ENCODE measurements at places on chromosomes 6 and 20.

GRCh38 chr6:147176795-147177194, 27.4 kb upstream of the STXBP5 start:
- no peak for DNase-seq

GRCh38 chr6:49964064-49964463, at the start of gene DEFB114:
TSS of gene DEFB114 (minus strand) at chr6:49964164. CDS start at chr6:49964105, 59 bp downstream.
- DNase-seq, result no peak

- DNase-seq, result no peak
These were observed 595 bp downstream of the FKBPL start for GRCh38 chr6:32129297-32130088.

DNA sequence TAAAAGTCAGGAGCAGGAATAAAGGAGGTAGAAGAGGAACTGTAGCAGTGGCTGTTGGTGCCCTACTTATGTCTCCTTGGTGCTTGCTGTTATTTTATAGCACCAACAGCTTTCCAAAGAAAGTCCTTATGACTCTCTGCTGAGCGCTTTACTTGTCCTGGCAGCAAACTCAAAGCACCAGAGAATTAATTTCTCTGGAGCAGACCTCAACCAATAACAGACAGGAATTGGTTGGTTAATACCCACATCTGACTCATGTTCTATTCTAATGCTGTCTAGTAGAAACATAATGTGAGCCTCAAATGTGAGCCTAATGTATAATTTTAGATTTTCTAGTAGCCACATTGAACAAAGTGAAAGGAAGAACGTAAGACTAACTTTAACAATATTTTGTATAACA, 685.9 kb downstream of the KIF16B start:
- no peak for DNase-seq

DNA sequence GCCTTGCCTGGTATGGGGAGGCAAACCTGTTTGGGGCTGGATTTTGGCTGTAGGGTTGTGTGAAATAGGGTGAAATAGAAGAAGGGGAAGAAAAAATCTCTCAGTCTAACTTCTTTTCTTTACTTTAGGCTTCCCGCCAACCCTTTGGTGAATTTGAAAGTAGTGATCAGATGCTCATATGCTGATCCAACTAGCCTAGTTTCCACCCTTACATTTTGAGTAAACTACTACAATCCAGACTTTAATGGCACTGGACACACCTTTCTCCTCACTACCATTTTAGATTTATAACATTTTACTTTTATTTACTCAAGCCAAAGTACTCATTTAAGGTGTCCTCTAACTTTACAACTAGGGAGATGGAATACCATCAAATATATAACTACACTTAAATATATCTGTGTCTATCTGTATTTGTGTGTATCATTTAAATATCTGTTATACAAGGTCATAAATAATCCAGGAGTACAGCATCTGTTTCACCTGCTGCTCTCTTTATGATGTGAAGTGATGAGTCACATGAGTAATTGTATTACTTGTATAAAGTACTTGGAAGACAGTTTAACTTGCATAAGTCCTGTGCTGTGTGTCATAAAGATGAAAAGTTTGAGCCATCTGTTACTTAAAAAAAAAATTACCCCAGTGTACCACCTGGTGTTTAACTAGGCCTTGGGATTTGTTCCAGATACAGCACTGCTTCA, 172.1 kb downstream of the CDKAL1 start:
- no peak for DNase-seq

DNA sequence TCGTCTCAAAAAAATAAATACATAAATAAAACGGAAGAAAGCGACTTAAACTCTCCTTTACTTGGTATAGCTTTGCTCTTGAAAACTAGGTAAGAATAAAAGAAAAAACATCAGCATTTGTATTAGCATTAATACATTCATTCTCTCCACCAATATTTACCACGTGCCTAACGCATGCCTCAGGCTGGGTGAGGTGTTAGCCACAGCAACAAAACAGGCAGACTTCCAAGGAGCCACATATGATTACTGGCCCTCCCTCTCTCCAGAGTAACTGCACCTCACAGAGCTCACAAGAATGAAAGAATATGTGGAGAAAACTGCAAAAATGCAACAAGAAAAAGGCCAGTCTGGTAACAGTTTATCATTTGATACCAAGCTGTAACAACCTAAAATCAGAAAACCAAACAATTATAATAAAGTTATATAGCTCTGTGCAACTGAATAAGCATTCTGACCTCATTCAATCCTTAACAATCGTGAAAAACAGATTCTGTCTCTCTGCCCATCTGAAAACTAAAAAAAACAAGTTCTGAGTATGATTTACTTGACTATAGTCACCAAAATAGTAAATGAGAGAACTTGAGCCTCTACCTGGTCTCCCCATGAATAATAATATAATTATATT, 5.2 kb downstream of the NAPB start:
- DNase-seq, result no peak

GRCh38 chr6:34553750-34554149, 2.4 kb downstream of the SPDEF start:
- no peak for DNase-seq

- no peak for DNase-seq
These were observed 34.3 kb upstream of the CD83 start for GRCh38 chr6:14083262-14083661.

DNA sequence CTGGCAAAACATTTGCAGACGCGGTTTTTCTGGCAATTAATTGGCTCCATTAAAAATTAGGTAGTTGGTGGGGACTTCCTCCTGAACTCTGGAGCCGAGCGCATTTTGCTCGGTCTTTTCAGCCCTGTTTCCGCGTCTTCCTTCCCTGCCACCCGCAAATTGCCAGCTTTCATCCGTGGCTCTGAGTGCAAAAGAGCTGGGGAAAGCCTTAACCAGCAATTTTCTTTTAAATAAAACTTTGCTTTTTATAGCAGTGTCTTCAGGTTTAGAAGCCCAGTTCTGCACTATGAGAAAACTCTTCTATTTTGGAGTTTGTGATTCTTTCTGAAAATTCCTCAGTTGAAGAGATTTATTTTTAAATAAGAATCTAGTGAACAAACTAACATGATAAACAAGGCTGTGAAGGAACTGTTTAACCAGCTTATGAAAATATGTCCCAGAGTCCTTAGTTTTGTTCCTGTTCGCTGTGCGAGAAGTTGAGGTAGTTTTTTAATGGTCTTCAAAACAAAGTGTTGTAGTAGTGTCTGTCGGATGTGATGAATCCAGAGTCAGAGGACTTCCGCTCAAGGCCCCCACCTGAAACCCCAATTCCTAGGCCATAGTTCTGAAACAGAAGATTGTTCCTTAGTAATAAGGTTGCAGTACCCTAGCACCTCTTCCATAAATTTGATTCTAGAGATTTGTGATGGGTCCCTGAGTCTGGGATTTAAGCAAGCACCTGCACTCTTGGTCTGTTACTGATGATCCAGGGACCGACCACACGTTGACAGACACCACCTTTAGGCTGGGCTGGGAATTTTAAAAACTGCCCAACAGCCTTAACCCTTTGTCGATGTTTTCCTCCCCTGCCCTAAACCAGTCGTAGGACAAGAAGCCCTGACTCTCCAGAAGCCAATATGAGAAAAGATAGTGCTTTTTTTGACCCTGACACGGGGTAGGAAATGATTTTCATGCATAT, 950 bp downstream of the KCTD20 start:
- peak; percentile 30 for DNase-seq

- DNase-seq, result no peak
These were observed 89.3 kb downstream of the L3MBTL3 start for GRCh38 chr6:130107710-130108109.

DNA sequence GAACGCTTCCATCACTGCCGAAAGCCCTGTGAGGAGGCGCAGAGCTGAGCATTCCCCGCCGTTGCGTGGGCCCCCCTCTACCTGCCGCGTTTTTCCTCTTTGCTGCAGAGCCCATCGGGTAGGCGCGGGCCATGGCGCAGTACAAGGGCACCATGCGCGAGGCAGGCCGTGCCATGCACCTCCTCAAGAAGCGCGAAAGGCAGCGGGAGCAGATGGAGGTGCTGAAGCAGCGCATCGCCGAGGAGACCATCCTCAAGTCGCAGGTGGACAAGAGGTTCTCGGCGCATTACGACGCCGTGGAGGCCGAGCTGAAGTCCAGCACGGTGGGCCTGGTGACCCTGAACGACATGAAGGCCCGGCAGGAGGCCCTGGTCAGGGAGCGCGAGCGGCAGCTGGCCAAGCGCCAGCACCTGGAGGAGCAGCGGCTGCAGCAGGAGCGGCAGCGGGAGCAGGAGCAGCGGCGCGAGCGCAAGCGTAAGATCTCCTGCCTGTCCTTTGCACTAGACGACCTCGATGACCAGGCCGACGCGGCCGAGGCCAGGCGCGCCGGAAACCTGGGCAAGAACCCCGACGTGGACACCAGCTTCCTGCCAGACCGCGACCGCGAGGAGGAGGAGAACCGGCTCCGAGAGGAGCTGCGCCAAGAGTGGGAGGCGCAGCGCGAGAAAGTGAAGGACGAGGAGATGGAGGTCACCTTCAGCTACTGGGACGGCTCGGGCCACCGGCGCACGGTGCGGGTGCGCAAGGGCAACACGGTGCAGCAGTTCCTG, 693 bp downstream of the FAM50B start:
- peak; percentile 17 for DNase-seq

DNA sequence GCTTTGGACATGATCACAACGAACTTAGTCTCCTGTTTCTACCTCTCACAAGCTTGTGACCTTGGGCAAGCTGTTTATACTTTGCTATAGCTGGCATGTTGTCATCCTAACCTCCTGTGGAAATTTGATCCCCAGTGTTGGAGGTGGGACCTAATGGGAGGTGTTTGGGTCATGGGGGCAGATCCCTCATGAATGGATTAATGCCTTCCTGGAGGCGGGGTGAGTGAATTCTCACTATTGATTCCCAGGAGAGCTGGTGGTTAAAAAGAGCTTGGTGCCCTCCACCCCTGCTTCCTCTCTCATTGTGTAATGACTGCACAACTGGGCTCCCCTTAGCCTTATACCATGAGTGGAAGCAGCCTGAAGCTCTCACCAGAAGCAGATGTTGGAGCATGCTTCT, 228.9 kb downstream of the HIVEP2 start:
- no peak for DNase-seq

GRCh38 chr6:47836639-47837038, 54.8 kb downstream of the OPN5 start:
- DNase-seq, result no peak

DNA sequence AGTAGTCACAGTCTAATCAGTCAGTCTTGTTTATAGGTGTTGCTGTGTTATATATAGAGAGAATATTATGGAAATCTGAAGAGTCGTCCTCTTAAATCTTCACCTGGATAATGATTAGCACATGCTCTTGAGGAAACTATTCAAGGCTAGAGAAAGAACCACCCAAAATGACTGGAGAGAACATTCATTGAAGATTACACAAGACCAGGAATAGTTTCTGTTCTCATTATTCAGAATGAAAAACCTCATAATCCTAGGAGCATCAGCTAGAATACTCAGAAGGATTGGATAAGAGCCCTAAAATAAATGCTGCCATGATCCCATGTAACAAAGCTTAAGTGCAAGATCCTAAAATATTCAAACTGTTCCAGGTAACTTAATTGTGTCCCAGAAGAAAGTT, 278.2 kb upstream of the PREP start:
- no peak for DNase-seq

DNA sequence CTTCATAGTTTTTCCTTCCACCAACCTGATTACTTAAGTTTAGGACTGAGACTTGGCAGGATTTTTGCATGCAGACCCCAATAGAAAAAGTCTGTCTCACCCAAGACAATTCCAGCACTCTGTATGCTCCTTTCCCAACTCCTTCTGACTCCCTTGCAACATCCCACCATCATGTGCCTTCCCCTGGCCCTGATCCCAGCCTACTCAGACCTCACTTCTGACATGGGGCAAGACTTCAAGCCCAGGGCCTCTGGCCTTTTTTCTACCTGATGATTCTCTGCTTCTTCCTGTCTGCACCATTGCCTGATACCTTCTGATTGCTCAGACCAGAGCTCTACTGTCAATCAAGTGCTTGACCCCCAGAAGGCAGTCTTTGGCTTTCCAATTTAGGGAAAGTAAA, 96.6 kb downstream of the HAO1 start:
- DNase-seq, result no peak

- no peak for DNase-seq
These were observed 12.4 kb upstream of the ARMC12 start for GRCh38 chr6:35724471-35724870.

DNA sequence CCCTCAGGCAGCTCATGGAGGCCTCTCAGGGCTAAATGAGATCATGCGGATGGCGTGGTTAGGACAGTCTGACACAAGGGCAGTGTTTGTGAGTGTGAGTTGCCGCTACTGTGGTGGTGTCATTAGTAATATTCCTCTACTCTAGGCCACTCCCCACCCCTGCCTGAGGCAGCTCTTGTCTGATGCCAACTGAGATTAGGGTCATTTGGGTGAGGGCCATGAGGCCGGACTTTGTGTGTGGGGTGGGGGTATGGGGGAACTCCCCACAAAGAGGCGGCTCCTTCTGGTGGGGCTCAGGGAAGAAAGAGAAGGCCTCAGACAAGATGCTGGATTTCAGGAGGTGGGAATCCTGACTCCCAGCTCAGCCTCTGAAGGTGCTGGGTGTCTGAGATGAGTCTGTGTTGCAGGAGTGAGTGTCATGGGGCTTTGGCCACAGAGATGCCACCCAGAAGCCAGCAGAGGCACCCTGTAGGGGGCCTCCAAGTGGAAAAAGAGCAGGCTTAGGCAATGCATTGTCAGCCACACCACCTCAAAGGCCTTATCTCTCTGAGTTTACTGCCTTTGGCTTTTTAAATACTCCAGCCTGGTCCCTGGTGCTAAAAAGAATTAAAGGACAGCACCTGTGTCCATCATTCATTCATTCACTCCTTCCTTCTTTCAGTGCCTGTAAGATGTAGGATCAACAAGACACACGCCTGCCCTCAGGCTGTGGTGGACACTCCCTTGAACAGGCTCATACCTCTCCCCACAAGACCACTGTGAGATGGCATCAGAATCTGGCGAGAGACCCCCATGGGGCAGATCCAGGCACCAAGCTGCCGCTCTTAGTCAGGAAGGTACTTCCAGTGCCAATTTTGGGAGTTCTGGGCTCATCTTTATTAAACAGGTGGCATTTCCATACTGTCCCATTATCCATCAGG, 175.2 kb downstream of the MRPL14 start:
- no peak for DNase-seq

- DNase-seq, result no peak
These were observed 73.2 kb downstream of the BCKDHB start for GRCh38 chr6:80179695-80180094.

GRCh38 chr6:1846611-1847010, 236.9 kb downstream of the FOXC1 start:
- DNase-seq, result no peak

DNA sequence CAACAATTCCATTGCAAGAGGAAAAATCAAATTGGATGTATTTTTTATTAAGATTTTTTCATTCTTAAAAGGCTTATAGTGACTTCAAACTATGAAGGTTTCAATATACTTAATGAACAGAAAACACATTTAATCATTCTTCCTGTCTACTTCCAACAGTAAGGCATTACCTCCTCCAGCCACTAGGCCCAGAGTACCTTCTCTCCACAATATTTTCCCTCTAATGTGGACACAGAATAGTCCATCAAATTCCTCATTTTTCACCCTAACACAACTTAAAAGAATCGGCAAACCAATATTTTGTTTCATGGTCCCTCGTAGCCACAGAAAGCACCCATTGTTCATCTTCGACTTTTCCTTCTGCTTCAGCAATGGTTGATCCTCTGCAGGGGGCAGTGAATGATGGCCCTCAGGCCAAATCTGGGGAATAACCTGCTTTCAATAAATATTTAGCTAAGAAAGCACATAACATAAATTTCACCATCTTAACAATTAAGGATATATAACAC, 335.4 kb upstream of the ID4 start:
- no peak for DNase-seq

- DNase-seq, result no peak
These were observed 6.2 kb upstream of the GHRH start for GRCh38 chr20:37267667-37268313.

- no peak for DNase-seq
These were observed 2.1 kb downstream of the CPNE1 start for GRCh38 chr20:35662551-35662950.

GRCh38 chr6:162728197-162728596, 423 bp downstream of the PACRG start:
- DNase-seq, result no peak
